Omental fat pad (tissue), 4 donors: ENCODE measurements at places on chromosomes 12 and 14.

DNA sequence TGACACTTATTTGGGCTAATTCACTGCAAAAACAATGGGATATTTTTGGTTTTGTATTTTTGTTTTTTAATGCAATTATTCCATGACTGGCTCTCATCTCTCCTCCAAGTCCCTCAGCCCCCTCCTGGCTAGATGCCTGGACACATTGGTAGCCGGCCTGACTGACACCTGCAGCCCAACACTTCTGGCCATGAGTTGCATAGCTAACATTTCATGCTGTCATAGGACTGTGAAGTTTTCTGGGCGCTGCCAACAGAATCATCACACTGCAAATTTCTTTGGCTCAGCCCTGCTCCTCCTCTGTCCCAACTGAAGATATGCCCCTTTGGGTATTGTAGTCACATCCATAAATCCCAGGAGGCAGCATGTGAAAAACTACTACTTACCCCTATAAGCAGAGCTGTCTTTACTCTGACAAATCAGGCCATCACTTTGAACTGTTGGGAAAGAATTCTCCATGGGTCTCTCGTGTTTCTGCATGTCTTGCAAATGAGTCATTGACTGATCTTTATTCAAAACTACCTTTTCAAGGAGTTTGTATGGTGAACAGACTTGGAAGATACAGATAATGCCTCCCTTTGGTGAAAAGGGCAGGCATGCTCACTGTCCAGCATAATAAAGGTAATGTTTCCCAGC, 126.7 kb upstream of the LGR5 start:
- no peak for DNase-seq

DNA sequence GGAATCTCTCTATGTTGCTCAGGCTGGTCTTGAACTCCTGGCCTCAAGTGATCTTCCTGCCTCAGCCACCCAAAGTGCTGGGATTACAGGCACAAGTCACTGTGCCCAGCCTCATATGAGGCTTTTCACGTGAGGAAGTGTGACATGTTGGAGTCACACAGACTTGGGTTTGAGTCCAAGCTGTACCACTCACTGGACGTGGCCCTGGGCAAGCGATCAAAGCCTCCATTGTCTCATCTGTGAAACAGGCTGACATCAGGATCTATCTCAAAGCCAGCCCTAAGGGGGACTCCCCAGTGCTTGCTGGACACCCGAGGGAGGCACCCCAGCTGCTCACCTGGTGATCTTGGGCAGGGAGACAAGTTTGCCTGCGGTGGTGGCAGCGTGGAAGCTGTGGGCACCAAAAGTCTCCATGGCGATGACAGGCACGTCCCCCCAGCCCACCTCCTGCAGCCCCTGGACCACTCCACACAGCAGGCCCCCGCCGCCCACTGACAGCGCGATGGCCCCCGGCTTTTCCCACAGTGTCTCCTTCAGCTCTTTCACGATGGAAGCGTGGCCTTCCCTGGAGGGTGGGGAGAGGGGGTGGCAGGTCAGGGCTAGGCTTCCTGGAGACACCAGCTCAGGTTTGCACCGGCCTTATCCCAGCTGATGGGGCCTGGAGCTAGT, 6.7 kb downstream of the SDS start:
- DNase-seq, result no peak

DNA sequence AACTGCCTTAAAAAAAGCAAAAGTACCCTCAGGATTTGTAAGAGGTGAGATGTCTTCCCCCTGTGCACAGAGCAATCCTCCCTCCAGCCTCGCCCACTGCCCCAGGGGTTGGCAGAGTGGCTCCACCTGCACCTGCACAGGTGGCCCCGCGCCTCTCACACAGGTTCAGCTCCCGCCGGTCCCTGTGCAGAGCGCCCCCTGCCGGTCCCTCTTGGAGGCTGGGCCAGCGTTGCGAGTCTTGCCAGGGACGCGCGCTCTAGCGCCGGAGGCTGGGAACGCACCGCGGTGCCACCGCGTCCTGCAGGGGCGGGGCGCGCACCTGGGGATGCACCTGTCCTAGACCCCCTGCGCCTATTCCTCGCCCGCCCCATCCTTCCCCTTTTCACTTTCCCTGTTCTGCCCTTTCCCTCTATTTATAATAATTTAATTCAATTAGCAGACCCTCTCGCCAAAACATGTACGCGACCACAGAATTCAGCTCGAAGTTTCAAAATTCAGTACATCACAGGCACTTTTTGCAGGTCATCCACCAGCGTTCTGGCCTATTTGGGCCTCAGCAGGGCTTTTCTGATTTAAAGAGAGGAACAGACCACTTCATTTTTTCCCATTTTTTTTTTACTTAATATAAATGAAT, 618.6 kb downstream of the AACS start:
- DNase-seq, result no peak

DNA sequence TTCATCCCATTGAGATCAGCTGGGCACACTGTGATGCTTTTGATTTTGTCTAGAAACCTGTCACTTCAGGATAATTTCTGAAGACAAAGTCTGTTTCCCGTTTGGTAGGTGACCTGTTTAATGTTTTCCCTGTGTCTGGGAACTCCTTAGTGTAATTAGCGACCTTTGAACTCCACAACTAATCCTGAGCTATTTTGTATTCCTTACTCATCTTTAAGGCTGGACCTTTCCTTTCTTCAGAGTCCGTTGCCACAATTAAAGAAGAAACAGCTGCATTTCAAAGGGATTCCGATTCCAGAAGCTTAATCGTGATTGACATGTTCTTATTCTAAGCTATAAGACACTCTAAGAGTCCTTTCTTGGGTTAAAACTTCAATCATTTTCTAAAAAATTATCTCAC, 22.0 kb downstream of the AP5M1 start:
- no peak for DNase-seq

- no peak for DNase-seq
These were observed 1.1 kb downstream of the ANKS1B start for GRCh38 chr12:99983456-99984258.

GRCh38 chr12:113246478-113247122, 25.3 kb downstream of the TPCN1 start:
- DNase-seq, result no peak

GRCh38 chr12:110005319-110005973, 6.2 kb downstream of the ANKRD13A start:
- DNase-seq, result no peak

DNA sequence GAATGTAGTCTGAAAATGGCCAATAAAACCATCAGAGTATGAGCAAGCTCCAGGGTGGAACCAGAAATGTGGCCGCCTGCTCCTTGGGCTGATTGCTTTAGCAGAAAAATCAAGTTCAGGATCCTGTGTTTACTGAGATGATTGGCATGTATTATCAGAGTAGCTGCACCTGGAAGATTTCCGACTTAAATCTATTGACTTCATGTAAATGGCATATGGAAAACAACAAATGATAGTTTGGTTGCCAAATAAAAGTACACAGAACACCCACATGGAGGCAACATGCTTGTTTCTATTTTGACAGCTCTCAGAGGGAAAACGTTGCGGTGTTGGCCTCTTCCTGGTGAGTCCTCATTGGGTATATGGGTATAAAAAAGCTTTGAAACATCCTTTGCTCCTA, 31.3 kb downstream of the SOCS2 start:
- no peak for DNase-seq

DNA sequence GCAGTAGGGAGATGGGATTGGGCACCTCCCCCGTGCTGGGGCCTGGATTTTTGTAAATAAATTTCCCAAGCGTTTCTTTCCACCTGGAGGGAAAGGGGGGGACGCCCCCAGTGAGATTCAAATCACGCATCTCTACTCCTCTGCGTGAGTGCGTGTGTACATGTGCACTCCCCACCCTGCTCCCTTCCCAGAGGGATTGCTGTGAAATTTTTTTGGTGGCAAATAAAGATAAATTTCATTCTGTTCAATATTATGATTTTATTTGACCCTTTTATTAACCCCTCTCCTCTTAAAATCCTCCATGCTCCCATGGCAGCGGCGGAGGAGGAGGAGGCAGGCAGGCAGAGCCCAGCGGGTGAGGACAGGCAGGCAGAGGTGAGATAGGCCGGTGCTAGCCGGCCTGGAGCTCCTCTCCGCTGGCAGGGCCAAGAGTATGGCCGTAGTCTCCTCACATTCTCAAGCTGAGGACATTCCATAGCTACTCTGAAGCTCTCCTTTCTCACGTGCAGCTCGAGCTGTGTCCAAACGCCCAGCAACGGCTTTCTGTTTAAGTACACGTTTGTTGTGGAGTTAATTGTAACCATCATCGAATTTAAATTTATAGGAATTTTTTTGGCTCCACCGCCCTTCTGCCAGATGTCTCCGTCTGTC, 1.5 kb upstream of the HOTAIR start:
- DNase-seq, result no peak

GRCh38 chr12:46446645-46447044, 74.1 kb upstream of the SLC38A2 start:
- no peak for DNase-seq

- no peak for DNase-seq
These were observed 990 bp downstream of the FERMT2 start for GRCh38 chr14:52949711-52950409.
